ENCODE measurements at places on chromosomes 3 and 15.

DNA sequence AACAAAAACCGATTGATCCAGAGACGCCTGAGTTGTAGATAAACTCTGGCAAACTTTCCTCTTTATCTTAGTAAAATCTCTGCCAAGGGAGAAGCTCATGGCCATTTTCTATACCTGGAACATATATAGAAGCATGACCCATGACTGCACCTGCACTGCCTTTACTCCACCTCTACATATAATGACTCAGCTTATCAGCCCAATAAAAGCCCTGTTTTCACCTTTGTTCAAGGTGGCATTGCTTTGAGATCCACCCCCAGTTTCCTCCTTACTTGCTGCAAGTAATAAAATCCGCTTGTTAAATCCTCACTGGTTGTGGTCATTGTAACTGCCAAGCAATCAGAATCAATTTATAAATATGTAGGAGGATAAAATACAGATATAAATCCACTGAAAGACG lies 1280.4 kb downstream of the NSUN3 start:
- no peak for DNase-seq

DNA sequence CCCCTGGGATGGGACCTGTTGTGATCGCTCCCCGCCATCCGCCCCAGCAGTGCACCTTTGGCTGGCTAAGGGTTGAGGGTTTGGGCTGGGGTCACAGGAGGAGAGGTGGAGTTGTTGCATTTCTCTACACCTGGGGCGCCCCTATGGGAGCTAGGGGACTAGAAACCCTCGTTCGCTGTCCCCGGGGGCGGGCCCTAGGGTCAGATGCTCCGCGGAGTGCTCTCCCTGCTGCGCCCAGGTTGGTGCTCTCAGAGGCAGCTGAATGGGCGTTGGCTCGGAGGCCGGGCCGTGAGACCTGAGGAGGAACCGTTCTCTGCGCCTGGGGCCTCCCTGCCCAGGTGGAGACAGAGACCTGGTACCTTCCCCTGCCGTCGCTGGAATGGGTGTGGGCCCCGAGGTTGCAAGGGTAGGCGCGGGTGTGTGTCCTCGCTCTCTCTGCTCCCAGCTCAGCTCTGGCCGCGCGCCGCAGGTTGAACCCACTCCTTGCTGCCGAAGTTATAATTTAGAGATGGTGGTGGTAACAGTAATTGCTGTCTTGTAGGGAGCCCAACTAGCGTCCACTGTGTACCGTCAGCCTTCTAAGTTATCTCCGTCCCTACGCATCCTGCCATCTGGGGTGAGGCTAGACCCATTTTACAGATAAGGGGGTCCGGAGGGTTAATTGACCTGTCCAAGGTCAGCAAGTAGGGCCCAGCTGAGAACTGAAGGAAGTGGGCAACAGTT lies 965 bp downstream of the FLNB start:
- DNase-seq: no peak

DNA sequence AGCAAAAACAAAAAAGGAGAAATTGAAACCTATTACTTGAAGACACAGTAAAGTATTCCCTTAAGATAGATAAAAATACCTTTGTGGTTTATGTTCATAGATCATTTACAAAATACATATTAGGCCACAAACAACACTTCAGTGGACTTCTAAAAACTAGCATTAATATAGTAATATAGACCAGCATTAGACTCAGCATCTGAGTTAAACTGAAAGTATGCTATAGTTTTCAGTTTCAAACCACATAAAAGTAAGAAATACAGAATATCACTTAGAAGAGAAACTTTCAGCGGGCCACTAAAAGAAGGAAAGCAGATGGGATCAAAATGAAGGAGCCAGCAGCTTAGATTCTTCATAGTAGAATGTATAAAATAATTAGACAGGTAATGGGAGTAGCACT lies 86.6 kb downstream of the MSL2 start:
- no peak for DNase-seq

DNA sequence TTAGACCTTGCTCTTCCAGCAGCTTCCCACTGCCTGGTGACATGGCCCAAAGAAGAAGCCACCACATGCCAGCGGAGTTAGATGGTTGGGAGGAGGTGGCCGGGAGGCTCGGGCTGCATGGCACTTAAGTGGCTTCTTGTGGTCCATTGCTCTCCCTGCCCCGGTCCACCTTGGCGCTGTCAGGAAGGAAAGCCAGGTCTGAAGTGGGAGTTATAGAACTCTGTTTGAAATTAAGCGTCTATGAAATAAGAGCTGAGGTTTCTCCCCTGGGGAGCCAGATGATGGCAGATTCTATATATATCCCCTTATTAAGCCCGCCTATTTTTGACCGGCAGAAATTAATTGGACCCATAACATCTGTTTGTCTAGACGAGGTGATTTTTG lies 61.2 kb downstream of the ITGA11 start:
- DNase-seq: no peak

- DNase-seq: no peak
Observed at GRCh38 chr3:42771271-42771670, 1.8 kb downstream of the CCDC13 start.

DNA sequence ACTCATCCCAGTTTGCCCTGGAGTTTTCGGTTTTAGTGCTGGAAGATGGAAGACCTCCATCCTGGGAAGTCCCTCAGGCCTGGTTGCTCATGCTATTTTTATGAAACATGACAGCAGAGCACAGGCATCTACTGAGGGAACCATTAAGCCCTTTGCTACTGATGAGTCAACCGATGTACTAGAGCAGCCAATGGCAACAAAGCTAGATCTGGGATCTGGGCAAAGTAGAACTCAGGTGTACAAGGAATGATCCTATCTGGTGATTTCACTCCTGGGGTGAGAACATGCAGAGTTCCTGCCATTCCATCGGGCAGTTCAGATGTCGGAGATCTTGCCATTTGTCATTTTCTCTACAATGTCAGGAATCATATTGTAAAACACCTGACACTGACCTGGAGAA lies 166.2 kb upstream of the NSMCE3 start:
- no peak for DNase-seq

- no peak for DNase-seq
Observed at GRCh38 chr3:178456621-178457285, 79.5 kb upstream of the KCNMB2 start.

All from inflammatory macrophage (primary cell).